ENCODE measurements at places on chromosomes 4 and X.
A peak's percentile ranks its signal among the peaks of the same experiment; 100 is the strongest.

- DNase-seq = no peak
Measured at GRCh38 chr4:2045518-2045951, 13.6 kb upstream of the NAT8L start.

GRCh38 chrX:136061286-136061685 is 76.1 kb downstream of the SLC9A6 start:
- no peak for DNase-seq

- DNase-seq = no peak
Measured at GRCh38 chr4:26936284-26937065, 75.8 kb downstream of the STIM2 start.

DNA sequence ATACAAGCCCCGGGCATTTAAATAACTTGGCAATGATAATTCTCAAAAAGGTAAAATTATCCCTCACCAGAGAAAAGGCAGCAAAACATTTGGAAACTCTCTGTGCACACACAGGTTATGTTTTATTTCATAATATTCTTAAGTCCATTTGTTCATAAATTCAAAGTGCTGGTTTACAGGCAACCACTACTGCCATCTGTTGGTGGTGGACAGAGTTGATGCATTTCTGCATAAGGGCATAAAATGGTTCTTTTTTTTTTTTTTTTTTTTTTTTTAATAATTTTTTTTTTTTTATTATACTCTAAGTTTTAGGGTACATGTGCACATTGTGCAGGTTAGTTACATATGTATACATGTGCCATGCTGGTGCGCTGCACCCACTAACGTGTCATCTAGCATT is 31.5 kb upstream of the IL21 start:
- no peak for DNase-seq

- DNase-seq = no peak
Measured at GRCh38 chrX:27680726-27681125, 90.6 kb downstream of the DCAF8L2 start.

DNA sequence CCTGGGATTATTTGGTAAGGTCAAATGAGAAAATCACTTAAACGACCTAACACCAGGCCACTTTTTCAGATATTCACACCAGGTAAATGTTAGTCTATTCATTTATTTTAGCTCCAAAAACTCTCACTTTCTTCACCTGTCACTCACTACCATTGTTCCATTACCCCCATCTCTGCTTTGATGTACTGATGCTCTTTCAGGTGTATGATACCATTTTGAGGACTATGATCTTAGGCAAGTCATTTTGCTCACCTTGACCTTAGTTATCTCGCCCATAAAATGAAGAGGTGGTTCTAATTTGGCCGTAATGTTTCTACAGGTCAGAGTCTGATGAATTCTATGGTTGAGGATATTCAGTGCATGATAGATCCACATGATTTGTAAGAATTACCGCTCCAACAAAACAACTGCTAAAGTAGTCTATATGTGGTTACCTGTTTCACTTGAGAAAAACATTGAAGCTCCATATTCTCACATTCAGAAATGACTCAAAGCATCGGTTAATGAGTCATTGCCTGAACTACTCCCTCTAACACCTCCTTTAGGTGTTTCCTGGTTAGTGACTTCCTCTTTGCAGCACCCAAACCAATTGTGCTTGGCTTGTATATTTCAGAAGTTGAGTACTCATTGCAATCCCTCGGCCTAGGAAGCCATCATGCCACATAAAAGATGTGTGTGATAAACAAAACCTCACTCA is 4.5 kb downstream of the DTHD1 start:
- no peak for DNase-seq

- DNase-seq = no peak
Measured at GRCh38 chr4:146232131-146232722, 17.9 kb downstream of the REELD1 start.

DNA sequence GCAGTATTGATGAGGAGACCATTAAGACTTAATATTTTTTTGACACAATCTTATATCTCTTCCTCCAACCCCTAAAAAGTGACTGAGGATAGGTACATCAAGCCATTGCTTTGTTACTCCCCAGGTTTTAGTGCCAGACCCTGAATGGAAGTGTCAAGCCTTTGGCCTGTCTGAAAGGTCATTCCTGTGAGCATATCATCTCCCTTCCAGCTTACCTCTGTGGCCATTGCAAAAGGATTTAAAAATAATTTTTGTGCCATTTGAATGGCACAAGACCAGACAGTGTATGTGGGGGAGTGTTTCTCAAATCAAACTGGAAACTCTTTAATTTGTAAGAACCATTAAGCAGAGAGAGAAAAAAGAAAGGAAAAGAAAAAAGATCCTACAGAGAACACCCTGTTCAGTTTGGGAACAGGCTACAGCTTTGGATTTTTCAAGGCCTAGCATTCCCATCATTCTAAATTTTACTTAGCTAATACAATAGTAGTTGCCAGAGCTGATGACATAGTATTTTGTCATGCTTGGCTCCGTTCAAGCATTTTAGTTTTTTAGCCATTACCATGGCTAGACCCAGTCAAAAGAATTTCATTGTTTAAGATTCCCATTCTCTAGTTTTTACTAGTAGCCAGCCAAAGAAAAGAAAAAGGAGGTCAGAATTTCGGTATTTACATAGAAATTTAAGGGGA is 49.6 kb downstream of the HPF1 start:
- DNase-seq = no peak

GRCh38 chrX:70402721-70403120 is 20.4 kb upstream of the GDPD2 start:
- DNase-seq = no peak

DNA sequence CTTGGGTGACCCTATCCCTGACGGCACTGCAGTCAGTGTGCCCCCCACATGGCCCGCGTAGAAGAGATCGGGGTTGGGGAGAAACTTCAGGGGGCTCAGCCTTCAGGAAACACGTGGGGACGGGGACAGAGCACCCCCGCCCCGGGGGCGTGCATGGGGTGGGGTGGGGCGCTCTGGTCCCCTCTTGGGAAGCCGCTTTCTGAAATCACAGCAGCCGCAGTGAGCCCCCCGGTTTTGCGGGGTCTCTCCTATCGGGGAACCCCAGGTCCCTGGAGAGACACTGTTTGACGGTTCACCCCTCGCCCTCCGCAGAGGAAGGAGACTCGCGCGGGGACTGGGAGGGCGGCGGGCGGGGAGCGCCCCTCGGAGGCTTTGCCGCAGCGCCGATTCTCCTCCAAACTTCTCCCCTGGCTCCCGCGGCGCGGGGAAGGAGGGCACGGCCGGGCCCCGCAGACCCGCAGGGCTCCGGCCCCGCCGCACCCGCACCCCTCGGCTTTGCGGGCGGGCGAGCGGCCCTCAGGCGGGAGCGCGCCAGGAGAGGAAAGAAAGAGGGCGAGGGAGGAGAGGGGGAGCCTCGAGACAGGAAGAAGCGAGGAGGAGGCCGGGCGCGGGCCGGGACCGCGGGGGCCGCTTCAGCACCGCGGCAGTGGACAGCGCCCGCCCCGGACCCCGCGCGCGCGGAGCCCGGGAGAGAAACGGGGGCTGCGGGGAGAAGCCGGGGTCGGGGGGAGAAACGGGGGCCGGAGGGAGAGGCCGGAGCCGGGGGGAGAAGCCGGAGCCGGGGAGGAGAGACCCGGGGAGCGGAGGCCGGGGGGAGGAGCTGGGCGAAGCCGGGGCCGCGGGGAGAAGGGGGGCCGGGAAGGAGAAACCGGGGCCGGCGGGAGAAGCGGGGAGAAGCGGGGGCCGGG is 612 bp downstream of the CPLX1 start:
- DNase-seq = no peak

GRCh38 chr4:4803216-4803911 is 56.1 kb upstream of the MSX1 start:
- no peak for DNase-seq

DNA sequence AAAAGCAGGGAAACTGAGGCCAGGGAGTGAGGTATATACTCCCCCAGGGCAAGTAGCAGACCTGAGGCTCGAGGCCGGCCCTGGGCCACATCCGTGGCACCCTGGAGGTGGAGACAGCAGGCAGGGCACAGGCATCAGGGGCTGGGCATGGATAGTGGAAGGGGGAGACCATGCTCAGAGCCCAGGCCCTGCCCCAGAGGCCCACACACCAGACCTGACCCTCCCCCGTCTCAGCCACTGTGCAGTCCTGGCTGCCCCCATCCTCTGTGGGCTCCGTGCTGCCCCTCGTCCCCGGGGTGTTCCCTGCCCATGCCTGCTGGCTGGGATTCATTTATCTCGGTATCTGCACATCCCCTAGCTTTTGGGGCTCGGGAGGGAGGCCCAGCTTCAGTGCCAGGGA is 103.1 kb upstream of the NKX1-1 start:
- no peak for DNase-seq

GRCh38 chrX:131060147-131060546 is 2.0 kb downstream of the ARHGAP36 start:
- no peak for DNase-seq

DNA sequence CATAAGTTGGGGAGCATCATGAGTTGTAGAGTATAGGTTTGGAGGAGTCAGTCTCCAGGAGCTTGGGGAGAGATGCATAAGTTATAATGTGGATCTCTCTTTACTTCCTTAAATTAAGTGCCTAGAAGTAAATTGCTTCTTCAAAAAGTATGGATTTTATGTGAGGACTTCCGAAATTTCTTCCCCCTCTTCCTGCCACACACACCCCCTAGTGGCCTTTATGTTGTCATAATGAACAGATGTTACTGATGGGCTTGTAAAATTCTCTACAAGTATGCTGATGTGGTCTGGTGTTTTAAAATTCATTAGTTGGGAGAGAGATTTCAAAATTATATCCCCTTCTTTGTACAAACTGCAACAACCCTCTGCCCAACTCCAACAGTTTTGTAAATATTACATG is 2.3 kb upstream of the METTL14 start:
- no peak for DNase-seq

DNA sequence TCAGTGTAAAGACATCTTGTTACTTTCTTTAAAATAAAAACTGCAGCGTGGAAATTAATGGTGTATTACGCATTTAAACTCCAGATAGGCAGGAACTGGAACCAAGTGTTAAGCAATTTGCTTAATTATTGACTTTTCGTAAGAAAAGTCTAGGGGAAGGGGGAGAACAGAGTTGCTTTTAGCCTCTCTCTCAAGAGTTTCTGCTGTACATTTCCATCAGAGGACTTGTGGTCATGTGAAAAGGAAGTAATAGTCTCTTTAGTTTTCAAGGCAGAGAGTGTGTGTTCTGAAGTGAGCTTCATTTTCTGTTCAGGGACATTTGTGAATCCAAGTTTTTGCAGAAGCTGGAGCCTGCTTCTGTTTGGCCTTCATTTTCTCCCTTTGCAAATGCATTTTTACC is 127.2 kb downstream of the UBE2K start:
- DNase-seq = no peak

DNA sequence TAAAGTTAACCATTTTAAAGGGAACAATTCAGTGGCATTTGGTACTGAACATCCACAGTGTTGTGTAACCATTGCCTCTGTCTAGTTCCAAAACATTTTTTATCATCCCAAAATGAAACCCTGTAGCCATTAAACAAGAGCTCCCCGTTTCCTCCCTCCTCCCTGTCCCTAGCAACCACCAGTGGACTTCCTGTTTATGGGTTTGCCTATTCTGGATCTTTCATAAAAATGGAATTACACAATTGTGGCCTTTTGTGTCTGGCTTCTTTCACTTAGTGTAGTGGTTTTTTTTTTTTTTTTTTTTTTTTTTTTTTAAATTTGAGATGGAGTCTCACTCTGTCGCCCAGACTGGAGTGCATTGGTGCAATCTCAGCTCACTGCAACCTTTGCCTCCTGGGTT is 11.6 kb downstream of the RBMX2 start:
- DNase-seq = no peak

GRCh38 chr4:55635282-55635681 is 816 bp downstream of the NMU start:
- DNase-seq = no peak

GRCh38 chr4:182789529-182789928 is 127.7 kb downstream of the DCTD start:
- peak; percentile 23 for DNase-seq

GRCh38 chrX:134543288-134543687 is 83.3 kb downstream of the HPRT1 start:
- no peak for DNase-seq

GRCh38 chrX:13077168-13077567 is 32.7 kb upstream of the FAM9C start:
- no peak for DNase-seq

- no peak for DNase-seq
Measured at GRCh38 chrX:10233173-10233572, 76.4 kb downstream of the CLCN4 start.

DNA sequence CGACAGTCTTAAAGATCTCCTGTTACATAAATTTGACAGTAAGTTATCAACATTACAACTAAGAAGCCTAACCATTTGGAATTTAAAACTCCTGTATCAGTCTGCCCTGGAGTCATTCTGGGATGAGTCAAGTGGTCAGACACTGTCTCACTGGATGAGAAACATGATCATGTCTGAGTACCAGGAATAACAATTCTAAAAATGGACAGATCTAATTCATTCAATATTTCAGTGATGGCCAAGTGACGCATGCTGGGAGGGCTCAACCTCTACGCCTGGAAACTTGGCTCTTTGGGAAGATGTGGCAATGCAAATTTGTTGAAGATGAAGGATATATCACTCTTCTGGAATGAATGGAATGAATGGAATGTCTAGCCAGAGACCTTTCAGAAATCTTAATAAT is 1427.2 kb downstream of the STIM2 start:
- DNase-seq = no peak

DNA sequence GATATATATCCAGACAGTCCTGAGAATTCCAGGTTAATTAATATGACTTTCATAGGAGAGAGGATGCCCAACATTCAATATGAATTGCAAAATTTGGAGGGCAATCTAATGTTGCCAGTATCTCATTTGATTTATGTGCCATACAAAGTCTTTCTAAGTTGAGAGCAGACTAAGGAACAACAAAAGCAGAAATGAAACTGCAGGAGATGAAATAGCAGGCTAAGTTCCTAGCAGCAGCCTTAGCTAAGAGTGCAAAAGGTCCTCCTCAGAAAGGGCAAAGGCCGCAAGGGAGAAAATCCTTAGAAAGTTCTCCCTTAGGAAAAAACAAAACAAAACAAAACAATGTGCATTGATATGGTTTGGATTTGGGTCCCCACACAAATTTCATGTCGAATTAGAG is 602.9 kb upstream of the HTR2C start:
- no peak for DNase-seq
